AG04450 (cell line): ENCODE measurements at places on chromosomes 7 and 10.

DNA sequence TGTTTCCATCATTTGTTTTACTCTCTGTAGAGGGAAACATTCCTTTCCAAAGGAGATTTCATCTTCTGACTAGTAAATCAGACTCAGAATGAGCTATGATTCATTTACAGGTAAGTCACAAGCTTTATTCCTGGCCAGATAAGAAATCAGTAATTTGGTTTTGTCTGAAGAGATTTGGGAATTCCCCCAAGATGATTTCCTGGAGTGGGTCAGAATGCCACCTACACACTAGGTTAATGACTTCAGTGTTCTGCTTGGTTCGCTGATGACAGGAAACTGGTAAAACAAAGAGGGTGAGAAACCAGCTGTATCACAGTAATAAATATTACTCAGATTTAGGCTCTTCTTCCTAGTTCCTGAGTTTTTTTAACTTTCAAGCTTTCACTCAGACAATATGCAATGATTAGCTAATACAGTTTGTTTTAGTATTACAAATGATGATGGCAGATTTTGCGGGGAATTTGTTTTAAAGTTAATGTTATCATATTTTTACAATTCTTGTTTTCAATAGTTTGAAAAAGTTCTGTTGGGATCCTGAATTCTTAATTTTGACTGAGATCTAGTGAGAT, 8.3 kb upstream of the ASZ1 start:
- DNase-seq: no peak

DNA sequence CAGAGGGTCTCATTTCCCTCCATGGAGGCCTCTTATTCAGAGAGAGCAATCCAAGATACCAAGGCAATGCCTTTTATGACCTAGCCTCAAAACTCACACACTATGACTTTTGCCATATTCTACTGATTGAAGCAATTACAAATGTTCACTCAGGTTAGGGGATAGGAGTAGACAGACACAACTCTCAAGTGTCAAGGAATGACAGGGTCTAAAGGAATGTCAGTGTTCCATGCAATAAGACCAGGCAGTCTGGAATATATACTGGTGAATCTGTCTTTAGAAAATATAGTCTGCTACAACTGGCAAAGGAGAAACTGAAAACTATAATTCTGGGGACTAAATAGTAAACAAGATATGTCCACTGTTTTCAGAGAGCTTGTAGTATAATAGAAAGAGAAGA, 283.9 kb downstream of the PRKG1 start:
- no peak for DNase-seq

DNA sequence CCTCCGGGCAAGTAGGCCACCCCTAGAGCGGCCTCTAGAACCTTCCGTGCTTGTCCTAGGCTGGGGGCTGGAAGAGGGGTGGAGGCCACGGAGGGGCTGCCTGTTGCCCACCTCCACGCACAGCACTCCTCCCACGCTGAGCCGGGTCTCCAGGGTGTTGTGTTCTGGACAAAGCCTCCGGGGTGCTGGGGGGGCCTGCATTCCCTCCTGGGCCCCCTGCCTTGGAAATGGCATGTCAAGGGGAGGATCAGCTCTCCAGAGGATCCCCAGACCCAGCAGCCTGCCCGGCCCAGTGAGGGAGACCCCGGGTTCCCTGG, 8.1 kb upstream of the TTYH3 start:
- DNase-seq: no peak

- no peak for DNase-seq
These were observed 13.7 kb downstream of the INPP5A start for GRCh38 chr10:132551093-132551807.

- DNase-seq: no peak
These were observed 166.4 kb downstream of the PPP1R17 start for GRCh38 chr7:31853380-31853779.

DNA sequence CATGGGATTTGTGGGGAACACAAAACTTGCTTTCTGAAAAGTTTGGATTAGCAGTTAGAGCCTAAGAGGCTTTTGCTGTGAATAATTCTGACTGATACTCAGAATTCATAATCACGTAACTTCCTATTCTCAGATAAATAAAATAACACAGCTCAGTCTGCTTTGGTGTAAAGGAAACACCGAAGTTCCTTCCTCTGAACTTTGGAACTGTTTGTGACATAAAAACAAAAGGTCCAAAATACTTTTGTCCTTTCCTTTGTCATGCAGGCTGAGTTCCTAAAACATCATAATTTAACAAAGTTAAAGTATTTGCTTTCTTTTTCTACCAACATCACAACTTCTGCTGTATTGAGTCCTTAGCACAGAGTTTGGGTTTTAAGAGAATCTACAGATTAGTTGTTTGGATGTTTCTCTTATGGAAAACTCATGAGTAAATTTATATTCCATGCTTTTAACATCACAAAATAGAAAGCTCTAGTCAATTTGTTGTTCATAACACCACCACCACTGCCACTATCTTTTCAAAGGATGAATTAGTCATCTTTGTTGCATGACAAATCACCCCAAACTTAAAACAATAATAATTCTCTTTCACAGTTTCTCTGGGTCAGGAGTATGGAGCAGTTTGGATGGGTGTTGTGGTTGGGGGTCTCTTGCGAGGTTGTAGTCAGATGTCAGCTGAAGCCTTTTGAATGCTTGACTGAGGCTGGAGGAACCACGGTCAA, 123.4 kb downstream of the REEP3 start:
- DNase-seq: no peak

DNA sequence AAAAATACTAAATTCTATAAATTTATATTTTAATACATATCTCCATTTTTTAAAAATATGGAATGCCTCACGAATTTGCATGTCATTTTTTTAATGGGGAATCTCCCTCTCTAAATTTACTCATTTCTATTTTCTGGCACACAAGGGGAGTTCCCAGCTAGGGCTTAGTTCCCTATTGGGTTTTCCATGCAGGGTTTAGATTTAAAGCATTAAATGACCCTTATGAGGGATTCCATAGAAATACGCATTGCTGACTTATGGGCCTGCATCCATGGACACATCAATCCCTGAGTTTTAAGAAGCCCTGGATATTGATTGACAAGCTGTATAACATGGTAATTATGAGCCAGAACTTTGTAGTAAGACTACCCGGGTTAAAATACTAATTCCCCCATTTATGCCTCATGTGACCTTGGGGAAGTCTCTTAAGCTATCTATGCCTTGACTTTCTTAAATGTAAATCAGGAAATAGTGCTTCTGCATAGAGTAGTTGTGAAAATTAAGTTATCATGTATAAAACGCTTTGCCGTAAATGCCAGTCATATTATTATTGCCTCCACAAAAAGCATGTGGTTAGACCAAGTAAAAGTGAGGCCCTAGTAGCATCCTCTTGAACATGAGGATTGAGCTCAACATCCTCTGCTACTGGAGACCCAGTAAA, 78.8 kb upstream of the ANKRD1 start:
- no peak for DNase-seq

- DNase-seq: no peak
These were observed 23.3 kb downstream of the WDR86 start for GRCh38 chr7:151386301-151387160.
